Left renal cortex interstitium (tissue), 4 donors: ENCODE measurements at places on chromosomes 1 and 21.

- DNase-seq: no peak
These were observed 15.8 kb upstream of the C8A start for GRCh38 chr1:56838759-56839158.

GRCh38 chr1:12553963-12554362, 64.0 kb downstream of the DHRS3 start:
- DNase-seq: no peak

GRCh38 chr1:59092126-59092525, 204.8 kb upstream of the FGGY start:
- no peak for DNase-seq

GRCh38 chr1:10295481-10296085, 85.2 kb downstream of the KIF1B start:
- no peak for DNase-seq

DNA sequence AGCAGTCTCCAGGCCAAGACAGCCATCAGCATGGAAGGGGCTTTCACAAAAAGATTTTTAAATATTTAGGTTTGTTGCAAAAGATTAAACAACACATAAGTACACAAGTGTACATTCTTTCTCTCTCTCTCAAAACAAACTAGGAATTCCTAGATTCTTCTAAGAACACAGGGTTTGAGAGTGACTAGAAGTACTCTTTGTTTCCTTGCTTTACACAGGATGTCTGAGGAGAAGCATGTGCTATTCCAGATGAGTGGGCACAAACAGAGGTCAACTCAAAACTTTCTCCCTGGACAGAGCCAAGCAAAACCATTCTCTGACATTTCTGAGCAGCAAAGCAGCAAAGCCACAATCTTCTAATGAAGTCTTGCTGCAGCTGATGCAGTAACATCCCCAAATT, 210.6 kb upstream of the HOOK1 start:
- DNase-seq: no peak

DNA sequence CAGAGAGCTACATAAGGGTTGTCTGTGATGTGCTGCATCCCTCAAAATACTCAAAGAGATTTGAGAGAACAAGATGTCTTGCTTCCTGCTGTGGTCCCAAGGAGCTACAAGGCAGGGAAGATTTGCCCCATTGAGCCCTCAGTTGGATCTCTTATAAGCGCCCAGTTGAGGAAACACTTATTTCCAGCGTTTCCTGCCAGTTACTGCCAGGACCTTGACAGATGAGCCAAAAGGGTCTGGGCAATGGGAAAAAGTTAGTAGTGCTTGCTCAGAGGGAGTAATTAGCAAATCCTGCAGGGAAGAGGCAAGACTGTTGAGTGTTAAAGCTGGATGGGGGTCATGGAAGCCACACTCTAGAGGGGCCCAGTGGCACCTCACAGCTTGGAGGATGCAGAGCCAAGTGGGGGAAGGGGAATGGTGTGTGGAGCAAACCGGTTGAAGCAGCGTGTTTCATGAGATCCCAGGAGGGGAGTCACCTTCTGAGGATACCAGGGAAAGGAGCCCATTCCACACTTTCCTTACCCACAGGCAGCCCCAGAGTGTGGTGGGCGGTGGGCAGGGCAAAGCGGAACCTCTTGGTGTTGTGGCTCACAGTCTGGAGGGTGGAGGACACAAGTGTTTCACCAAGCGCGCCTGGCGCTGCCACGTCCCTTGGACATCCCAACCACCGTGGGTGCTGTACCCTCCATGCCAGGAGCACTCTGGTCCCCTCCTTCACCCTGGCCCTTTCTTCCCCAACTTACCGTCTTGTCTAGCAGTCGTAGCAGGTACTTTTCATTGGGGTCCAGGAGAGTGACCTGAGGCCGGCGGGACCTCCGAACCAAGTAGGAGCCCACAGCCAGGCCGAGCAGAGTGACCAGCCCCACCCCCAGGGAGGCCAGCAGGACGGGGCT, 805 bp downstream of the CYB5R1 start:
- no peak for DNase-seq

GRCh38 chr1:192958871-192959270, 100.3 kb downstream of the UCHL5 start:
- no peak for DNase-seq

- no peak for DNase-seq
These were observed 12.6 kb downstream of the FHAD1 start for GRCh38 chr1:15259622-15260007.

GRCh38 chr1:102942324-102942723, 166.0 kb downstream of the COL11A1 start:
- DNase-seq: no peak

DNA sequence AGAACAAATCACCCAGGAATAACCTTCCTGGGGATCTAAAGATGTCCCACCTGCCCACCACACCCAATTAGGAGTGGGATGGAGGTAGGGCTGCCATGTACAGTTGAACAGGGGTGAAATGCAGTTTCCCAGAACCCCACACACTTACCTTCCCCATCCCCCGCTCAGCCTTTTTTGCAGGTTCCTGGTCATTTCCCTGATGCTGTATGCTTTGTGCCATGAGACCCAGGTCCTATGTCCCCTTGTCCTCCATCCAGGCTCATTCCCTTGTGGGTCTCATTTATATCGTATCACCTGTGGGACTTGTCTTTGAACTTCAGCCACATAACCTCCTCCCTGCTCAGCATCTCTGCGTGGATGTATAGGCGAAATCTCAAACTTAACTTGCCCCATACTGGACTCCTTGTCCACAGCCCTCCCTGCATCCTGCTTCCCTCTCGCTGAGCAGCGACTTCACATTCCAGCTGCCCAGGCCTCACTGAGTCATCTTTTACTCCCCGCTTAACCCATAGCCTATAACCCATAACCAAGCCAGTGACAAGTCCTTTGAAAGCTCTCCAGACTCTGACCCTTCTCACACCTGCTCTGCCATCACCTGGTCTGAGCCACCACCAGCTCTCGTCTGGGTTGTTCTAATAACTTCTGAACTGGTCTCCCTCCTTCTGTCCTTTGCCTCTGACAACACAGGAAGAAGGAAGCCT, 4.7 kb downstream of the LDLRAD2 start:
- DNase-seq: no peak

DNA sequence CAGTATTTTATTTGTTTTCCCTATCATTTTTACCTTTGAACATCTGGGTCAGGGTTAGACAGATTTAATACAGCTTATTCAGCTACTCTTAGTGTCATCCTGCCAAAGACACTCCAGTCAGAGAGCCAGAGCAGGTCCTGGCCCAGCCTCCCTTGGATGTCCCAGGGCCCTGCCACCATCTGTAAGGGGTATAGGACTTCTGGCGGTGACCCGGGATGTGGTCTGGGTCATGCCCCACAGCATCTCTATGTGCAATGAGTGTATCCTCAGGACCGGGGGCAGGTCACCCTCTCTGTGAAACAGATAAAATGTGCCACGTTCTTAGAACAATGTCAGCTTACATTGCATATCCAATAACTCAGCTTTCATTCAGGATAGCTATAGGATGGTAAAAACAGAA, 37.8 kb upstream of the PRSS38 start:
- no peak for DNase-seq
